CD4-positive, alpha-beta T cell treated with Interleukin-1 beta for 1 hour (primary cell): ENCODE measurements at places on chromosomes 12 and 14.

- no peak for DNase-seq
Observed at GRCh38 chr12:126811391-126811790, 1455.6 kb upstream of the TMEM132C start.

DNA sequence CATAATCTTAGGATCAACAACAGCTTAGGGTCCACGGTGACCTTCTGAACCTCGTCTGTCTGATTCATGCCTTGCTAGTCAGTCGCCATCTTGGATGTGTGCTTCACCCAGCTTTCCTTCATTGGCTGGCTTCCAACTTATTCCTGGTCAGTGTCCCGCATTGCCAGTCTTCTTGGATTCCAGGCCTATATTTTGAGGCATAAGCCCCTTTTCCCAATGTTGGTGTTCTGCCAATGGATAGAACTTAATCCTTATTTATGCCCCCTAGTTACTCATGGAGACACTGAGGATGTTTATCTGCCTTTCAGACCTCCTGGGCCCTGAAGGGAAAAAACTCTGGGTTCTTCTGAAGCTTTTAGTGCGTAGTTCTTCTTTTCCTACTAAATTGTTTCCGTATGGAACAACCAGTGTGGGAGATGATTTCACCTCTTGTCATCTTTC lies 5.8 kb downstream of the JDP2 start:
- DNase-seq: no peak

DNA sequence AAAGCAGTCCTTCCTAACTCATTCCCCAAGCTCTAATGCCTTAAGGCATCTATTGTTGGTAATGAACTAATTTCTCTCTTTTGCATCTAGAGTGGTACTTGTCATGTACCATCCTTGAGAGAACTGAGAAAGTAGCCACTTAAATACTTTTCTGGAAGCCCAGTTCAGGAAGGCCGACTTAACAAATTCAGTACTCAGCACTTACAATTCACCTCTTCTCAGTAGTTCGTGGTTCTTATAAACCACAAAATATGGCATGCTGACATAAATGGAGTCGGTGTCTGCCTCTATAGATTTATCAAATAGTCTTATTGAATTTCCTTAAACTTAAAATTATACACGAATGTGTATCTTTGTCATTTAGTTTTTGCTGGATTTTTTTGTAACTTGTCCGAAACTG lies 9.4 kb upstream of the COCH start:
- DNase-seq: no peak

DNA sequence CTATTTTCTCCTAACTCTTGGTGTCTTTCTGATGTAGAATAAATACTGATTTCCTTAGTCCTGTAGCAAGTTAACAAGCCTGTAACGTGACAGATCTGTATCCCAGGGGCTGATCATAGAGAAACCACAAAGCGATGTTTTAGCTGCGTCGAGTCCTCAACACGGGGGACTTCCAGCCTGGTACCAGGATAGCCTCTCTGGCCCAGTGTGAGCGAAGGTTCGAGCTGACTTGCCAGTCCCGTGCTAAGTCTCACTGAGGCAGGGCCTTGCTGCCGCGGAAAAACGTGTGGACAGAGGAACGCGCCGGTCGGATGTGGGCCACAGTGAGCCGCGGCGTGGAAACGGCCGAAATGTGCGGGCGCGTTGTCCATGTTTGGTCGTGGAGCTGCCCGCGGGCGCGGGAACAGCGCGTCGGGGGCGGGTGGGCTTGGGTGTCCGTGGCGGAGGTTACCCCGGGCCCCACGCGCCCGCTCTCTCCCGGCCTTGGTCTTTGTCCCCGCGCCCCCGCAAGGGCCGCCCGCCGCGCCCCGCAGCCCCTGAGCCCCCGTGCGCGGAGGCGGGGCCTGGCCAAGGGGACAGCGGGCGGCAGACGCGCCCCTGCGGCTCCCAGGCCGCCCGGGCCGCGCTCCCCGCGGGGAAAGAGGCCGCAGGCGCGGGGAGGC lies 531 bp upstream of the EML1 start:
- no peak for DNase-seq

- no peak for DNase-seq
Observed at GRCh38 chr12:49121047-49121696, 10.0 kb downstream of the TUBA1B start.

- no peak for DNase-seq
Observed at GRCh38 chr12:115657081-115658013, 620.1 kb downstream of the MED13L start.

DNA sequence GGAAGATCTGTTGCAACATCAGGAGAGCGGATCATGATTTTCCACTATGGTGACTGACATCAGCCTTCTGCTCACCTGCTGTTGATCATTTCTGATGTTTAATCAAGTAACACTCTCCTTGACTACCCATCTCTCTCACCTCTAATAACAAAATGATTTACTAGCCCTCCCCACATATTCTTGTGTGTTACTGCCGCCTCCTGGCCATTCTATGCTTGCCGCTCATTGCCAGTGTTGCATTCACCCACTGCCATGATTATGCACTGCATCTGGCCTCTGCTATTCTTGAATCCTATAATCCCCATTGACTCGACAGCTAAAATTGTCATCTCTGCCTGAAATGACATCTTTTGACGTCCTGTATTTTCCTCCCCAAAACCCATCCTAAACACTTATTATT lies 113.8 kb downstream of the RERGL start:
- DNase-seq: no peak

GRCh38 chr12:118853634-118854033 lies 127.7 kb upstream of the SRRM4 start:
- no peak for DNase-seq

- no peak for DNase-seq
Observed at GRCh38 chr14:22184157-22184829, 404.7 kb downstream of the DAD1 start.

- no peak for DNase-seq
Observed at GRCh38 chr12:5910790-5911548, 34.1 kb downstream of the ANO2 start.

DNA sequence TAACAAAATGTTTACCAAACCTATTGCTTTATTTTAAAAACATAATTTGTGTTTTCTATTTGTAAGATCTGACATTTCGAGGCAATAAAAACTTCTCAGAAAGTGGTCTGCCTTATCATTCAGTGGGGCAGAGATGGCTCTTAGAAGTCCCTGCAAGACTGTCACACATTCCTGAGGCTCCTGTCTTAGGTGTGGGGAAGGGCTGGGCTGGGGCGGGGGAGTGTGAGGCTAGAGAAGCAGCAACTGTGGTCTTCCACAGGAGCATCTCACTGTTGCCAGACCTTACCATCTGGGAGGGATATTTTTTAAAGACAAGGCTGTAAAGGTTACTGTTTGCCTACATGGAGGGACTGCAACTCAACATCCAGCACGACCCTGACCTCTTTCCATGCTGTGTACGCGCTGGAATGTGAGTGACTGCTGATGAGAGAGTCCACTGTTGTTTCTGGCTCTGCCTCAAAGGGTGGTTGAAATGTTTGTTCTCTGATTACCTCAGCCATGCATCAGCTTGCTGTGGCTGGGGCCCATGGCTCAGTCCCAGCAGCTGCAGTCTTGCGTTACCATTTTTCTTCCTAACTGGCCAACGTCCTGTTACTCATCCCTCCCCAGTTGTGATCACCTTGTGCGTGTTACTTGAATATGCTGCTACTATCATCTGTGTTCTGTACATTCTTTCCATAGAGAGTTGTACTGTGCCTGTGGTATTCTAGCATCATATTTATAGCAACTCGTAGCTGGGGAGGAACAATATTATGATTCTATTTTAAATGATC lies 12.4 kb downstream of the ERG28 start:
- DNase-seq: no peak

DNA sequence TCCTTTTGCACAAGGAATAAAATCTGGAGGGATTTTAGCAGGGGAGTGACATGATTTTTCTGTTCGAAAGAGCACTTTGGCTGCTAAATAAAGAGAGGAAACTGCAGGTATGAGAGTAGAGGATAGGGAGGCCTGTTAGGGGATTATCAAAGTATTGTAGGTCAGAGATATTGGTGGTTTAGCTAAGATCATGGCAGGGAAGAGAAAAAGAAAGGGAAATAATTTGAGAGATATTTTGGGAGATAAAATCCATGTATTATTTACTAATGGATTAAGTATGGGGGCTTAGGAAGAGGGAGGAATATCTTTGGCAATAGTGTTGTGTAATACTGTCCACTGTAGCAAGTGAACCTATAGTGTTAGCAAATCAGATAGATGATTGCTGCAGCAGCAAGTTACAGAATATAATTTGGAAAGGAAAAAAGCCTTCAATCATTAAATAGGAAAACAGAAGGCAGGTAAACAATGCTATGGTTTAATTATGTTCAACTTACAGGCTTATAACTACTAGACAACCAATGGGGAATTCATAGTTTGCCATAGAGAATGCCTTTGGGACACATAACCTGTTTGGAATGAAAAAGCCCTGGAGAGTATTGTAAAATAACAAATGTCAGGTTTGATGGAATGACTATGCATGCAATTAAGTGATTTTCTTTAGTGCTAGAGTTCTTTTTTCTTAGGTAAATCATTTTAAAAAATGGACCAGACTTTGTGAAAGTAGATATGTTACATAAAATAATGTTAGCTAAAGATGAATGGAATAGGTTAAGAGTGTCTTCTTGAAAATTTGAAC lies 50.5 kb downstream of the ADIPOR2 start:
- no peak for DNase-seq

- no peak for DNase-seq
Observed at GRCh38 chr12:10582704-10583103, 30.7 kb downstream of the MAGOHB start.

- no peak for DNase-seq
Observed at GRCh38 chr14:50452296-50452695, 55.6 kb upstream of the CDKL1 start.

GRCh38 chr12:65123435-65124063 lies 2.4 kb upstream of the WIF1 start:
- peak; percentile 26 for DNase-seq

GRCh38 chr12:51160814-51161459 lies 12.0 kb downstream of the TFCP2 start:
- DNase-seq: no peak

DNA sequence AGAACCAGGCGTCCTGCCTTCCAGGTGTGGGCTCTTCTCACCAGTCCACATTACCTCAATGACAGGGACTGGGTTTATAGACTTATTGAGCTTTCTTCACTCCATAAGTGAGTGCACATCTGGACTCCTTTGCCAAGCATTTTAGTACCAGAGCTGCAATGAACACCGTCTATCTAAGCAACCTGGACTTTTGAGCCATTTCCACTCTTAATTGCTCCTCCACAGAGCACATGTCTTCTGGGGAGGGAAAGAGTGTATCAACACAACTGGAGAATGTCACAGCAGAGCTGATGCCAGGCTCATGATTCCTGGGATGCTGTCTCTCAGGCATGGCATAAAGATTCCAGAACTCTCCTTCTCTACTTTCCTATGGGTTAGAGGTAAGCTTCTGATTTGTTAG lies 43.0 kb upstream of the BDKRB2 start:
- DNase-seq: no peak

DNA sequence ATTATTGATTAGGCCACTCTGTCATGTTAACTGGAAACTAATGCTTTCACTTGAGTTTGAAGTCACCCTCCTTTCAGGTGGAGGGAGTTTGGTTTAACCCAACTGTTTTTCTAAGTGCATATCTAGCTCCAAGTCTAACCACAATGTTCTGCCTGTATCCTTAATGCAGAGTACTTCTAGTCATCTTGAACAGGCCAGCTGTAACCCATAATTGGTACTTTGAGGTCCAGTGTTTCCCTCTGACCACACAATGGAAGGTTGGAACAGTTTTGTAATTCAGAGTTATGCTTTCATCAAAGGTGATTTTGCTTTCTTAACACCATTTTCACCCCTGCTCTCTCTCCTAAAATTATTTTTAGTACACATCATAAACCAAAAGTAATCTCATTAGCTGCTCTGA lies 237.2 kb upstream of the DCN start:
- no peak for DNase-seq

- DNase-seq: no peak
Observed at GRCh38 chr14:99277530-99277929, 5.5 kb upstream of the BCL11B start.

- DNase-seq: no peak
Observed at GRCh38 chr12:130083734-130084133, 78.5 kb upstream of the FZD10 start.

DNA sequence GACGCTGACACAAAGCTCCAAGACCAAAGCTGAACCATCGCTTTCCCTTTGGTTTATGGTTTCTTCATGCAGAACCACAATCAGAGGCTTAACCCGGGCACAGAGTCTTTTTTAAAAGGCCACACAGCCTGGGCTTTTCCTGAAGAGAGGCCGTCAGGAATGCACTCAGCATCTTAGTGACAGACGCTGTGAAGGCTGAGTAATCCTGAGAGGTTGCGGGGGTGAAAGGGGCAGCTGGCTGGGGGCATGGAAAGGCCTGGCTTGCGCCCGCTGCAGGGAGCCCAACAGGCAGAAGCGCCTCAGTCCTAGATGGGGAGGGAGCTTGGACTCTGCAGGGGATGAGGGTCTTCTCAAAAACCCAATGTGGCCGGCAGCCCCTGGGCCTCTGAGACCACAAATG lies 13.6 kb downstream of the CTDSP2 start:
- no peak for DNase-seq
